ENCODE measurements at places on chromosomes 4 and X.

GRCh38 chr4:79621061-79621460 is 213.0 kb upstream of the GK2 start:
- DNase-seq = no peak

GRCh38 chr4:1597021-1597931 is 86.8 kb downstream of the FAM53A start:
- DNase-seq = no peak

- DNase-seq = no peak
Measured at GRCh38 chr4:108166441-108167315, 2.1 kb downstream of the LEF1 start.

GRCh38 chr4:145623831-145624230 is 4.6 kb downstream of the MMAA start:
- no peak for DNase-seq

GRCh38 chr4:87620491-87620890 is 12.2 kb downstream of the DSPP start:
- DNase-seq = no peak

- DNase-seq = no peak
Measured at GRCh38 chr4:64857815-64858214, 448.6 kb upstream of the TECRL start.

DNA sequence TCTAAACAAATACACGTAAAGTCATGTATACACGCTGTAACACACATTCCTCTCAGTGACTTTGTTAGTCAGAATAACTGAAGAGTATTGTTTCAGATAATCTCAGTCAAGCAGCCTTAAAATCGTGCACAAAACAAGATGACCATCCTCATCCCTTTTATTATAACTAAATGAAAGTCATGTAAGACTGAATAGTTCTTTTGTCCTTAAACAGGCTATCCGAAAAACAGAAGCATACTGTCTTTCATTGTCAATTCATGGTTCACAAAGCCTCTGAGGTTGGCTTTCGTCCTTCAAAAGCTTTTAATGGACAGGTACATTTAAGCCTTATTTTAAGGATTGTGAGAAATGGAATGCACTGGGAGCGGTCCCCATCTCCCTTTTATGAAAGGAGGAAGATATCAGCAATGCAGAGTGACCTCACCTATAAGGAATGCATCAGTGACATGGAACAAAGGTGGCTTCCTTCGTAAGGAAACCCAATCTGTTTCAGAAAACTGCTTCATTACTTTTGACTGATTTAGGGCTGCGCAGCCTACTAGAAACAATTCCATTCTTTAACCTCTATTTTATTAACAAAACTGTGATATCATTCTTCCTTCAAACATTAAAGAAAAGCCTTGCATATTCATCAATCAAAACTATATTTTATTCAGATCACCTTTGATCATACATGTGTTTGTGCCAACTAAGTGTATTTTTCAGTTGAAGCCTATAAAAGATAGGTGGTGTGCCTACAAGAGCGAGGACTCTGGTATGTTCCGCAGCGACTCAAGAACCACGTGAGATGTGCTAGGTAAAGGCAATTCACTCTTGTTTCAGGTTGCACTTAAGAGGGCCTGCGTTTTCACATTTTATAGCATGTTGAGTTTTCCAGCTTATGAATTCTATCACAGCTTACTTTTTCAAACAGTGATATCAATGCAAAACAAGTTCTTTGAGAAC is 19.2 kb downstream of the SH3RF1 start:
- DNase-seq = peak; percentile 35

GRCh38 chrX:5068550-5068949 is 1160.1 kb downstream of the NLGN4X start:
- DNase-seq = no peak

DNA sequence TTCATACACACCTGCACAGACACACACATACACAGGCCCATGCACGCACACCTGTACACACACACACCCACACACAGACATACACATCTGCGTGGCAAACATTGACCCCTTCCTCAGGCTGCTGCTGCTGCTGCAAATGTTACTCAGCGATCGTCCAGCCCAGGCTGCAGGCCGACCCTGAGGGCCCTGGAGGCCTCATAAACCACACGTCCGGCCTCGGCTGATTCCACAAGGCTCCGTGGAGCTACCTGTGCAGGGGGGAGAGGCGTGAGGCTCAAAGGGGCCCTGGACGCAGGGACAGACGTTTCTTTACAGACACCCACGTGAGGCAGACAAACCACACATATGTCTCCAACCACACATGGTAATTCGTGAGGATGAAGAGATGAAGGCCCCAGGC is 53.9 kb upstream of the PPP2R3B start:
- no peak for DNase-seq

- no peak for DNase-seq
Measured at GRCh38 chr4:60962286-60962685, 237.8 kb upstream of the ADGRL3 start.

- no peak for DNase-seq
Measured at GRCh38 chrX:44705817-44706551, 137.8 kb upstream of the DUSP21 start.

- no peak for DNase-seq
Measured at GRCh38 chrX:9151772-9152307, 117.9 kb upstream of the FAM9B start.

DNA sequence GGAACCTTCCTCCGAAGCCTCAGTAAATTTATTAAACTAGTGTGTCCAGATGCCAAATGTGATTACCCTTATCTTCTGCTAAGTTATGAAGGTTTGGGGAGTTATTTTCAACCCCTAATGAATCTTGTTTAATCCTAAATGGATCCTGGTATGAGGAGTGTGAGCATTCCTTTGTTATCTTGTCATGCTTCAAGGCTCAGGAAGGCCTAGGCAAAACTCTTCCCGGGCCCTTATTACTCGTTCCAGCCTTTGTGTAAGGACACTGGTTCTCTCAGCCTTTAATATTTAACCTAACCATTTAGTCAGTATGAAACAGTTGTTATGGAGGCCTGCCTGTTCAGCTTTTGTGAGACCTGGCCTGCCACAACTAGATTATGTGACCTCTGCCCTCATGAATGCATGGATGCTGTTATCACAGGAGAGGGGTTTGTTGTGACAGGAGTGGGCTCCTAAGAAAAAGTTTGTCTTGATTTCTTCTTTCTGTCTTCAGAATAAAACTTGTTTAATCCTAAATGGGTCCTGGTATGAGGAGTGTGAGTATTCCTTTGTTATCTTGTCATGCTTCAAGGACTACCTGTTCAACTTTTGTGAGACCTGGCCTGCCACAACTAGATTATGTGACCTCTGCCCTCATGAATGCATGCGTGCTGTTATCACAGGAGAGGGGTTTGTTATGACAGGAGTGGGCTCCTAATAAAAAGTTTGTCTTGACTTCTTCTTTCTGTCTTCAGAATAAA is 181.7 kb downstream of the SLC39A8 start:
- DNase-seq = no peak

DNA sequence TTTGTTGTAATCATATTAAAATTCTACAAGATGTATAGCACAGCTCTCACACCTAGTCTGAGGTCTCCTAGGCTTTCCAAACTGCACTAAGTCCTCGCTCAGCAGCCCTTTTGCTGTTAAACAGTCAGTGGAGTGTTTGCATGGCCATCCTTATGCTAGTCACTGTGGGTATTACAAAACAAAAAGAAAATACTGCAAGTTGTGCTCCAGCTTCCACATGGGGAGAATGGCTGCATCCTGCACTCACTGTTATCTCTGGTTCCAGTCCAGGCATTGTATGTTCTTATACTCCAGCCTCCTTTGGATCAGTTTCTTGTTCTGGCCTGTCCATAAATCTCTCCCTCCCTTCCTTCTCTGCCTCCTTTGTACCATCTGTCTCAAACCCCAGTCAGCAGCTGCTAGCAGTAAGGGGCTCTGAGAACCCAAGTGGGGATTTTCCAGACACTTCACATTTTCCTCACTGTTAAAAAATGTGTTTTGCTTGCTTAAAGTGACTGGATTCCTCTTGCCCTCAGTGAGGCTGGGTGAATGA is 38.5 kb upstream of the BMP15 start:
- DNase-seq = no peak

- no peak for DNase-seq
Measured at GRCh38 chrX:129649268-129650182, 5.2 kb downstream of the APLN start.

- DNase-seq = no peak
Measured at GRCh38 chrX:33205321-33205720, 6.0 kb downstream of the DMD start.

GRCh38 chrX:84187533-84188319 is at the start of gene RPS6KA6:
Gene RPS6KA6 (minus strand): TSS chrX:84188199. CDS start chrX:84187899, 300 bp downstream.
- peak; percentile 46 for DNase-seq

GRCh38 chrX:26999634-27000033 is 463.5 kb downstream of the PPP4R3C start:
- DNase-seq = no peak

GRCh38 chr4:176435901-176436292 is 116.1 kb downstream of the SPCS3 start:
- no peak for DNase-seq

- no peak for DNase-seq
Measured at GRCh38 chr4:93659629-93660028, 168.9 kb upstream of the ATOH1 start.

All from left colon (tissue), 2 donors.